Right renal pelvis (tissue), 4 donors: ENCODE measurements at places on chromosomes 16 and 17.

GRCh38 chr17:62892061-62892675 lies 73.9 kb upstream of the TANC2 start:
- no peak for DNase-seq

DNA sequence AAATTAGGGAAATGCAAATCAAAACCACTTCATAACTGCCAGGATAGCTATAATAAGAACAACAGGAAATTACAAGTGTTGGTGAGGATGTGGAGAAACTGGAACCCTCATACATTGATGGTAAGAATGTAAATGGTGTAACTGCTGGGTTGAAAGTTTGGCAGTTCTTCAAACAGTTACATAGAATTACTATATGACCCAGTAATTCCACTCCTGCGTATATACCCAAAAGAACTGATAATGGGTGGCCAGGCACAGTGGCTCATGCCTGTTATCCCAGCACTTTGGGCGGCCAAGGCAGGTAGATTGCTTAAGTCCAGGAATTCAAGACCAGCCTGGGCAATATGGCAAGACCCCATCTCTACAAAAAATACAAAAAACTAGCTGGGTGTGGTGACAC lies 4.5 kb upstream of the CMTM4 start:
- no peak for DNase-seq

DNA sequence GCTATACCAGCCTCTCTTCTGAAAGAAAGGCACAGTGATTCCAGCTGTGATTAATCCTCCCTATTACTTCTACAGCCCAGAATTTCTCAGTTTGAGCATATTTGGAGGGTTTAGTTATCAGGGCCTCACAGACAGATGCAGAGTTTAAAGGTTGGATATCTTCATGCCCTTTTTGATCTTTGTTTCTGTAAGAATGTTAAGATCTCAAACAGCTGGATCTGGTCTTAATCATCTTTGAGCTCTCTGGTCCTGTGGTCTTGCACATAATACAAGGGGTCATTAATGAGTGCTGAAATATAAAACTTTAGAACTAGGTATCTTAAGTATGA lies 9.1 kb upstream of the ARL2BP start:
- DNase-seq, result no peak

GRCh38 chr16:56632848-56633365 lies 448 bp downstream of the MT1M start:
- DNase-seq, result no peak

DNA sequence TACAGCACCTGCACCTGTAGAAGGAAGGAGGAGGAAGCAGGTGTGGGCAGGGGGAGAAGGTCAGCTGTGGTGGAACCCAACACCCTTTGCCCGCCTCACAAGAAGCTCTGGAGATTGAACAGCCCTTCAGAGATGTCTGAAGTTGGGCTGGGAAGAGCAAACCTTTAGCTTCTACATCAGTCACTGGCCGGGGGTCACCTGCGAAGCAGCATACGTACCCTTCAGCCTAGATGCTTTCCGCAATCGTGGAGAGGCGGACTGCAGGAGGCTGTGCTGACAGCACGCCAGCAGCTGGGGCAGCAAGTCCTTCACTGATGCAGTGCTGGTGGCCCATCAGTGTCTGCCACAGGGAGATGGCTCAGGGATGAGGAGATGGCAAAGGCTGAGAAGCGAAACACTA lies 5.2 kb upstream of the HS3ST3B1 start:
- DNase-seq, result no peak

GRCh38 chr17:15377200-15377599 lies 35.8 kb upstream of the TEKT3 start:
- DNase-seq, result no peak

DNA sequence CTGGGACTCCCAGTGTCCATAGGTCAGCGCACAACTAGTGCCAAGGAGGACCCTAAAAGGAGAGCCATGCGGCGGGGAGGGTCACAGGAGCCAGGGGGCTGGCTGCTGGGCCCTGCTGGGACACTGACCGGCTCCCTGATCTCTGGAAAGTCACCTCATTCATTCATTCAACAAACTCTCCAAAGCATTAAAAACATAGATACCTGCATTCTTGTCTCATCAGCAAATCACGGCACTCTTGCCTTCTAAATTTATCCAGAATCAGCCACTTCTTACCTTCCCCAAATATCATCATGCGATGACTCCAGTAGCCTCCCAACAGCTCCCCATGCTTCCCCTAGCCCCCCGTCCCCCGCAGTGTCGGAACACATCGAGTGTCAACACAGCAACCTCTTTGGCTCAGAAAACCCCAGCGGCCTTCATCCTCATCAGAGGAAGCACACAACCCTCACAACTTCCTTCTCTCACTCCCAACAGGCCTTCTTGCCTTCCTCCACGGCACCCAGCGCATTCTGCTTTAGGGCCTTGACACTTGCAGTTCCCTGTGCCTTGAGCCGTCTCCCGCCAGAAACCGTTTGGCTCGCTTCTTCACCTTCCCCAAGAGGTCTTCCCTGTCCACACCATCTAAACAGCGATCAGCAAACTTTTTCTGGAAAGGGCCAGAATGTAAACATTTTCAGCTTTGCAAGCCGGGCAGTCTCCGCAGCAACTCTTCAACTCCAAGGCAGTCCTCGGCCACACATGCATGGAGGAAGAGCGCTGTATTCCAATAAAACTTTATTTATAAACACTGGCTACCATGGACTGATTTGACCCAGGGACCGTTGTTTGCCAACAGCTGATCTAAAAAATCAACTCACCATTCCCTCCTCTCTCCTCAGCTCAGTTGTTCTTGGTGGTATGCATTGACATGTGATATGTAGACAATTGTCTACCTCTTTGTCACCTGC lies 119.5 kb upstream of the TNRC6C start:
- no peak for DNase-seq

DNA sequence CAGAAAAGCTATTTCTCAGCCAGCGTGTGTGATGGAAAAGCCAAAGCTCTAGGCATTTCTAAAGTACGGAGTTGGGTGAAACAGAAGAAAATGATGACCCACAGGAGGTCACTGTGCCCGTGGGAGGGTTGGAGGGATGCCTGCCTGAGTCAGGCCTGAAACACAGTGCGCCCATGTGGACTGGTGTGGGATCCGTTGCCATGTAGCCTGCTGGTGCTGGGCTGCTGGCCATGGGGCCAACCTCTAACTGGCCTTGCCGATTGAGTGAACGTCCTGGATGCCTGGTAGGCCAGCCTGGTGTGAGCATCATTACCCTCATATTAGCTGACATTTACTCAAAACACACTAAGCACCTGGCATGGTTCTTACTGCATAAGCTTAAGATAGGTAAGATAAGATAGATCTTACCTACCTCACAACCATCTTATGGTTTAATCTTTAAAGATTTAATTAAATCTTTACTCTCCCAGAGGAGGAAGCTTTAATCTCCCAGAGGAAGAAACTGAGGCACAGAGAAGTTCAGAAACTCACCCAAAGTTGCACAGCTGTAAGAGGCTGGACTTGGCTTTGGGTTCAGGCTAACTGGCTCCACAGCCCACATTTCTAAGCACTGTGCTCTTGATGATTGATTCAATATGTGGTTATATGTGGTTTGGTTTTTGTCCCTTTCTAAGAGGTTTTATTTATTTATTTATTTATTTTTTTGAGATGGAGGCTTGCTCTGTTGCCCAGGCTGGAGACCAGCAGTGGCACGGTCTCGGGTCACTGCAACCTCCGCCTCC lies 15.7 kb downstream of the MGAT5B start:
- DNase-seq, result no peak

- DNase-seq, result no peak
These were observed 45.0 kb downstream of the VMP1 start for GRCh38 chr17:59752446-59752845.

DNA sequence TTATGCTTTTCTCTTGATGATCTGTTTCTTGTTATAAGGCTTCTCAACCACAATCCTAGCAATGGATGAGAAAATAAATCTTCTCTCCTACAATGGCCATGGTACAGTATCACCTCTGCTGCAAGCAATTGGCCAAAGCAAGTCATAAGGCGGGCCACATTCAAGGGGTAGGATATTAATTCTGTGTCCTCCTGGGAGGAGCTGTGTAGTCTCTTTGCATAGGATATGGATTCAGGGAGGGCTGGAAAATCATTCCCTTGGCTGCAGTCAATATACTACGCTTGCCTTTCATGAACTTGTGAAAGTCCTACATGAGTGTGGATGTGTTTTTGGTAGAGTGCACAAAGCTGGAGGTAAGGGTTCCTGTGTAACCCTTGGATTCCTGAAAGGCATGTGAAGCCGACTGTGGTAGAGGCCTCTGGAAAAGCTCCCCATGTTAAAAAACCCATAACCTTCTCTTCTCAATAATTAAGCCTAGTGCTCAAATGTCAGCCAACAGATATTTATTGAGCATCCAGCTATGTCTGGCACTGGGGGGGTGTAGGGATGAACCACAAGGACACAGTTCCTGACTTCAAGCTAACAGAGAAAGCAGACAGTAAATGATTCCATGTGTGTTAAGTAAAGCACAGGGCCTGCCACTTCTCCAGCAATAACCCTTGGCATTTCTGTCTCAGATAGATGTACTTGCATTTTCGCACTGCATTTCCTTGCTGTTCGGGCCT lies 147.6 kb upstream of the HS3ST3A1 start:
- no peak for DNase-seq

- DNase-seq, result no peak
These were observed 702 bp upstream of the WNT3 start for GRCh38 chr17:46818929-46819859.

DNA sequence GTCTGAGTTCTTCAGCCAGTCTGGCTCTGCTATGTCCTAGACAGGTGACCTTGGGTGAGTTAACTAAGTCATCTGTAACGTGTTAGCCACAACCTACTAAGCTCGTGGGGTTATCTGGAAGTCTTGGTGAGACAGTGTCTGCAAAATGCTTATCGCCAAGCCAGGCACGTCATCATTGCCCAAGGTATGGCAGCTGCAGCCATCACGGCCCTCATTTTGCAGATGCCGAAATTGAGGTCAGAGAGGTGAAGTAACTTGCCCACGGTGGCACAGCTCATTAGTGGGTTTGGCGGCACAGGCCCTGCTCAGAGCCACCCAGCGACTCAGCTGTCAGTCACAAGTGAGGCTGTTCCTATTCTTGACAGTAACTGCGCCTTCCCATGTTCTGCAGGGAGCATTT lies 79.8 kb downstream of the CMIP start:
- DNase-seq, result no peak
